ENCODE measurements at places on chromosomes 6 and 20.

DNA sequence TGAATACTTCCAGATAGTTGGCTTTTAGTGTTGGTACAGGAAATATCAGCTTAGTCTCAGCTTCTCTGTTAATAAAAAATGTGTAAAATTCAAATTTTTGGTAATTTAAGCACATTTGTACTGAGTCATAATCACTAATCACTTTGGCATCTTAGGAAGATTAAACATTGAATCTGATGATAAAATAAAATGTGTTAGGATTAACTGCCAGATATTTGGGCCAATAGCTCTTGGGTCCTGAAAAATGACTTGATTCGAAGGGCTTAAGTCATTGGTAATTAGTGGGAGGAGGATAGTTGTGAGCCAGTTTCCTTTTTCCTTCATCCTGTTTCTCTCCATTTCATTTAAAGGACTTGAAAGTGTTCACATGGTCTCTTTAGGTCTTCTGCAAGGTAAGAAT lies 426.1 kb downstream of the RFPL4B start:
- no peak for DNase-seq

DNA sequence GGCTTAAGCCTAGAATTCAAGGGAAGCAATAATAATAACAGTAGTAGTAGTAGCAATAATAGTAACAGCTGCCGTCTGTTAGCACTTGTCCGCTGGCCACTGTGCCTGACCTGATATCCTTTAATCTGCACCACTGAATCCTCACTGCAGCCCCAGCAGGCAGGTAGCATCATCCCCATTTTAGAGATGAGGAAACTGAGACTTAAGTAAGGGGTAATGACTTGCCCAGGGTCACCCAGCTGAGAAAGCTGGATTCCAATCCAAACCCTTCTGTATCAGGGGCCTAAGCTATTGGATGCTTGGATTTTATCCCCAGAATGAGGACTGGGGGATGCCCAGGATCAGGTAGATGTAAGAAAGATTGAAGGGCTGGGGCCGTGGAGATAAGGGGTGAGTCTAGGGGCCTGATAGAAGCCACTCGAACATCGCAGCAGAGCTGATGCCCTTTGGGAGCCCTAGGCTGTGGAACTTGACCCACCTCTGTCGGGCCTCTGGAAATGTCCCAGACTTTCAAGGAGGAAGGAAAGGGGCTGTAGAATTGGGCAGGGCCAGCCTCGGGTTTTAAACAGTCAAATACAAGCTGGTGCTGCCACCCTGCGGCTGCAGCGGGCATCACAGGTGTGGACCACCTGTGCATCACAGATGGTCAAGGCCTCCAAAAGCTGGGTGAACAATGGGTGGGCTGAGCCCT lies 102.1 kb upstream of the MYL9 start:
- peak; percentile 79 for DNase-seq

- DNase-seq: no peak
Measured at GRCh38 chr6:11699576-11699975, 79.0 kb downstream of the ADTRP start.

GRCh38 chr20:17654649-17655285 lies 27.3 kb downstream of the RRBP1 start:
- no peak for DNase-seq

- no peak for DNase-seq
Measured at GRCh38 chr6:3001773-3002293, 2.1 kb downstream of the NQO2 start.

DNA sequence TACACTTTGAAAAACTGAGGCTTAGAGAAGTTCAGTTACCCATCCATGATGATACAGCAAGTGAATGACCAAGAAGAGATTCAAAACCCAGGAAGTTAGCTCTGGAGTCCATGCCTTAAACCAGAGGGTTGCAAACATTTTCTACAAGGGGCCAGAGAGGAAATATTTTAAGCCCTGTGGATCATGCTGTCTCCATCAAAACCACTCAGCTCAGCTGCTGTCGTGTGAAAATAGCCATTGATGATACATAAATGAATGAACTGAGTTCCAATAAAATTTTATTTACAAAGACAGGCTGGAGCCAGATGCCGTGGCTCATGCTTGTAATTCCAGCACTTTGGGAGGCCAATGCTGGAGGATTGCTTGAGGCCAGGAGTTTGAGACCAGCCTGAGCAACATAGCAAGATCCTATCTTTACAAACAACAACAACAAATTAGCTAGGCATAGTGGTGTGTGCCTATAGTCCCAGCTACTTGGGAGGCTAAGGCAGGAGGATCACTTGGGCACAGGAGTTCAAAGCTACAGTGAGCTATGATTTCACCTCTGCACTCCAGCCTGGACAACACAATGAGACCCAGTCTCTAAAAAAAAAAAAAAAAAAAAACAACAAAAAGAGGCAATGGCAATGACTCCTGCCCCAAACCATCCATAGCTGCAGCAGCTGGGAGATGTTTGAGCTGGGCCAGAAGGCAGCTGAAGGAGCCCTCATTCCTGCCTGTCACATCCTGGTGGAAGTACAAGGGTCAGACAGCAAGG lies 44.1 kb upstream of the RIN2 start:
- no peak for DNase-seq

DNA sequence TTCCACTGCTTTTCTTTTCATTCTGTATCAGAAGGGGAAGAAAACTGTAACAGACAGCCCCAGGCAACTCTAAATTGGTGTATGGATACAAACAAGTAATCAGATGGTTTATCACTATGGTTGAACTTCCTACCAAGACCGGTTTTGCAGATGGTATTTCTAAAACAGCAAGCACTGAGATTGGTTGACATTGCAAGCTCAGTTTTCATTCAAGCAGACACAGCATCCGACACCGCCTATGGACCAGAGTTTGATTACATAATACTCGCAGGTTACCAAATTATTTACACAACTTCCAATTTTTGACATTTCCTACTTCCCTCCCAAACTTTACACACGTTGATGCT lies 209.9 kb downstream of the ALDH8A1 start:
- no peak for DNase-seq

DNA sequence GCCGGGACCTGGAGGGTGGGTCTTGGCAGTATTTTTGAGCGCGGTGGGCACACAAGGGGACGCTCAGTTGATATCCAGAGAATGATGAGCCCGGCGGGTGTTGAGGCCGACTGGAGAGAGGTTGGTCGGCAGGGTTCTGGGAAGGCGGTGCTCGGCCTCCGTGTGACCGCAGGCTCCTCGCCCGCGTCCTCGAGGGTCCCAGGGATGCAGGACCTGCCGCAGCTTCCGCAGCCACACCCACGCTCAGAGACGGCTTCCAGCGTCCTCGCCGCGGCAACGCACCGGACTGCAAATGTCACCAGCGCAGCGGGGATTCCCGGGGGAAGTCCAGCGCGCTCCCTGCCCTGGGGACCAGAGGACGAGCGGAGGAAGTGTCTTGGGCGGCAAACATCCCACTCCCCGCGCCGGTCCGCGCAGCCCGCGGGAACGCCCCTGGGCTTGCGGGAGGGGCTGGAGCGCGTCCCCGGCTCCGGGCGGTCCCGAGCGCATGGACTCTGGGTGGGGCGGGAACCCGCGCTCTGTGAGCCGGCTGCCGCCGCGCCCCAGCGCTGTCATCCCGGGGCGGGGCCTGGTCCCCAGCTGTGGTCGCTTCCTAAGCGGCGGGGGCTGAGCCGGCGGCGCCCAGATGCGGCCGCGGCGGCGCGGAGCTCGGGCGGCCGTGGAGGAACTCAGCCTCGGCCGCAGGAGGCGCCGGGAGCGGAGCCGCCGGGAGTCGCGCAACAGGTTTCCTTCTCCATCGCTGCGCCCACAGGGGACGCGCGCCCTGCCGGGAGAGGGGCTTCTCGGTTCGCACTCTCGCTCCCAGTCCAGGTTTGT lies at the start of gene STX11:
STX11 (plus strand) TSS at position 624 of the 816 bp plus-strand sequence. CDS start 36,111 bp downstream, outside the sequence.
- DNase-seq: peak; percentile 89

Data from activated T-cell treated with anti-CD3 and anti-CD28 coated beads, Interleukin-2, amount 50 U/mL, for 24 hours (primary cell).